ENCODE measurements at places on chromosomes 5 and 9.

- DNase-seq = peak; percentile 44
These were observed 37.4 kb downstream of the PTTG1 start for GRCh38 chr5:160458806-160459800.

- no peak for DNase-seq
These were observed 3.0 kb upstream of the C1QTNF3 start for GRCh38 chr5:34045996-34046395.

- DNase-seq = no peak
These were observed 85.5 kb upstream of the MAP1B start for GRCh38 chr5:72021651-72022357.

DNA sequence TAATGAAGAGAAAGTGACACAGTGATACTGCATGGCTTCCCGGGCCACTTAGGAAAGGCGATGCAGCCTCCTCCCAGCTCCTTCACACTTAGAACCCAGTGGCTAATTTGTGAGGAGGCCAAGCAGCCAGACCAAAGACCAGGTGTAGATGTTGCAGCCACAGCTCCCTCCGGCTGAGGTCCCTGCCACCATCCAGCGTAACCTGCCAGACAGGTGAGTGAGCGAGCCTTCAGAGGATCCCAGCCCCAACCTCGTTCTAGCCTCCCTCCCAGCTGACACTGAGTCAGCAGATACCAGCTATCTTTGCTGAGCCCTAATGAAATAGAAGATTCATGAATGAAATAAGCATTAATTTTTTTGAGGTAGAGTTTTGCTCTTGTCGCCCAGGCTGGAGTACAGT, 59.7 kb downstream of the COL23A1 start:
- DNase-seq = no peak

Data from activated CD8-positive, alpha-beta T cell treated with anti-CD3 and anti-CD28 coated beads for 36 hours (primary cell).